ENCODE measurements at places on chromosomes 7 and 10.

DNA sequence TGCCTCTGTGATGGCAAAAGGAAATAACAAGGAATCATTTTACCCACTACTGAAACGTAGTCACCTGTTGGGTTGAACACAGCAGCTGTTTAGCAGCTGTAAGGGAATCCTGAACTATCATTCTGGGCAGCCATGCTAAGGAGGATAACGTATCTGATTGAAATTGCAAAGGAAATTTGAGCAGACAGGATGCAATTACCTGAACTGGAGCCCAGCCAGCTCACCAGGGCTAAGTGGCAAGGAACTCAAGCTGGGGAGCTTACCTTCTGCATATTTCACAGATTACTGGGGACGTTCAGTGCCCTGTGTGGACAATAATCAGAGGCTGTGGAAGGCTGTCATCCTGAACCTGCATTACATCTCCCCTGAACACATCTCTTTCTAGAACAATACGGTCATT is 650.5 kb downstream of the SORCS3 start:
- DNase-seq: no peak

GRCh38 chr7:134368851-134369544 is 52.3 kb upstream of the SLC35B4 start:
- DNase-seq: peak; percentile 0

- DNase-seq: no peak
These were observed 131.1 kb upstream of the RSU1 start for GRCh38 chr10:16948361-16948760.

- DNase-seq: no peak
These were observed 41.8 kb downstream of the TMEM168 start for GRCh38 chr7:112748381-112748780.
